SK-MEL-5 (cell line): ENCODE measurements at places on chromosomes 7 and 10. TPM values are rescaled to one million over a fixed set of nuclear protein-coding genes. Genes with fewer than 3 reads are reported as not detected.

The AKR1C3 gene
- total RNA-seq: not detected in 2 replicates

GRCh38 chr10:52210161-52210560 is 103.9 kb upstream of the DKK1 start:
- DNase-seq: no peak

The MOGAT3 gene
- total RNA-seq: not detected in 2 replicates

The IGF2BP3 gene
- total RNA-seq: 69.0 and 85.6 TPM in 2 replicates

- DNase-seq: no peak
Measured at GRCh38 chr10:1015688-1016087, 10.0 kb downstream of the IDI2 start.

GRCh38 chr7:22481726-22482125 is 18.3 kb downstream of the STEAP1B start:
- DNase-seq: no peak

The AUTS2 gene
- total RNA-seq: 0.11 and 0.37 TPM in 2 replicates

The GIMAP6 gene
- not detected in 2 replicates for total RNA-seq

The SORCS1 gene
- total RNA-seq: 6.4 and 6.9 TPM in 2 replicates

The CYP3A4 gene
- not detected in 2 replicates for total RNA-seq

- peak; percentile 82 for DNase-seq
Measured at GRCh38 chr7:129343099-129343700, 91.0 kb upstream of the STRIP2 start.

DNA sequence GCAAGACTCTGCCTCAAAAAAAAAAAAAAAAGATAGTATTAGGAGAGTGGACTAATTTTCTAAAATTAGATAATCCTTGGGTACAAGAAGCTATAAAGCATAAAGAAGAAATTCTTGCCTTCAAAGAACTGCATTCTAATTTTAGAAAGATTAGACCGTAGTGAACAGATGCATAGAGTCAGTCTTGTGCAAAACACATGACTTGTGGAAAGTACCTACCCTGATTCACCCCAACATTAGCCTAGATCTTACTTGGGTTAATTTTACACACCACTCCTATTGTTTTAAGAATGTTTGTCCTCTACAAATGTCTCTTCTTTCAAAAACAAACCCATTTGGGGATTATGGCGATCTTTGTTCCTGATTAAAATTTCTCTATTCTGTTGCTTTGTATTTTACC is 38.9 kb upstream of the SP8 start:
- DNase-seq: no peak
